ENCODE measurements at places on chromosomes 6 and 20. TPM values are rescaled to one million over a fixed set of nuclear protein-coding genes. Genes with fewer than 3 reads are reported as not detected.

DNA sequence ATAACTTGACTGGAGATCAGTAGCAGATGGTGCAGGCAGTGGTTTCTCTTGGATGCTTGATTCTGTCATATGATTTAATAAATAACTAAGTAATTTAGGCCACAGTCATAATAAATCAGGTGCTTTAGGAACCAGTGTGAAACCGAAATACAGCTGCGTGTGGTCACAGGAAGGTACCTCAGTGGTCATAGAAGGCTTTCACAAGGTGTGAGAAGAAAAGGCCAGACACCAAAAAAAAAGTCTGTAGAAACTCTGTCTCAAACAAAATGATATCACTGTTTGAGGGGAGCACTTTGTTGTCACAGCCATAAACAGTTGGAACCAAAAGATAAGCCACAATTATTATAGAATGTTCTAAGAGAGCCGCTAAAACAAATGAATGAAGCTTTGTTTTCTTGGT, 56.5 kb downstream of the ARMC2 start:
- H3K27me3 ChIP-seq: peaks cover 23% of the 10 kb centered on the region
- no peaks in the 10 kb centered on the region for H3K4me1 ChIP-seq
- no peak overlapping the region for H3K27ac ChIP-seq
- DNase-seq: no peak
- no peaks in the 10 kb centered on the region for H3K36me3 ChIP-seq

- no peaks in the 10 kb centered on the region for H3K36me3 ChIP-seq
- H3K4me3 ChIP-seq: no peak overlapping the region
- H3K27me3 ChIP-seq: peaks cover 8% of the 10 kb centered on the region
- H3K27ac ChIP-seq: no peak overlapping the region
- DNase-seq: no peak
Observed at GRCh38 chr6:89023591-89024441, 56.7 kb upstream of the PNRC1 start.

KCNK15 gene
- 0.38 TPM for total RNA-seq

DNA sequence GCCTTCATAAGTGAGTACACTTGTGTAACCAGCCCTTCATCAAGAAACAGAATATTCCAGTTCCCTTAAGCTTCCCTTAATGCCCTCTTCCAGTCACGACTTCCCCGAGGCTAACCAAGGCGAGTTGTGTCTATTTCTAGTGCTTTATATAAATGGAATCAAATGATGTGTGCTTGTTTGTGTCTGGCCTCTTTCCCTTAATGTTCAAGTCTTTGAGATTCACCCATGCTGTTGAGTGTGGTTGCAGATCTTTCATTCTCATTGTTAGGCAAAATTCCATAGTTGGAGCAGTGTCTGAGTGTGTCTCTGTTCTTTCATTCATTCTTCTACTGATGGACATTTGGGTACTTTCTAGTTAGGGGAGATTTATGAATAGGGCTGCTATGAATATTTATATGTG, 135.0 kb downstream of the CEBPB start:
- no peak for DNase-seq
- no peaks in the 10 kb centered on the region for H3K27me3 ChIP-seq
- no peak overlapping the region for H3K27ac ChIP-seq

DNA sequence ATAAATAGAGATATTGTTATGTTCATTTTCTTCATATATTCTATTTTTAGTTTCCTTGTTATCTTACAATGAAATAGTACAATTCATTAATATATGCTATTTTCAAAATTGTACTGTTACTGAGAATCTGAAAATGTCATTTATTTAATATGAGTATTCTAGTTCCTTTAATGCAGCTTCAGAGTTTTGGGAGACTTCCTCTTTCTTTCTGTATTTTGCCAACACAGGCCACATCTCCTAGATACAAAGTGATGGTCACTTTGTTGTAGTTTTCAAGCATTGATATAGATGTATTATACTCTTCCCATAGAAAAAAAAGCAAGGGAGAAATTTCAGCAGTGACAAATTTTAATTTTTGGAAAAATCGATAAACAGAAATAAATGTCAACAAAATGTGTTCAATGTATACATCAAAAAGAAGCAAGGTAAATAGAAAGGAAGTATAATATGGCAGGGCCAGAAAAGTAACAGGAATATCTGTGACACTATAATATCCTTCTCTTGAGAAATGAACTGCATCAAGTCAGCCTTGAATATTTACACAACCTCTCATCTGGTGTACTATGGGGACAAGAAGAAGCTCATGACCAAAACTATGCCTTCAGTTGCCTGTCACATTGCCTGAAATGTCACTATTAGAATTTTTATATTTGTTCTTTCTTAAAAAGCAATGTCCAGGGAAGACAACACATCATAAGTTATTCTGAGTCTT, 396.0 kb downstream of the TBC1D32 start:
- no peak overlapping the region for H3K4me3 ChIP-seq
- no peaks in the 10 kb centered on the region for H3K4me1 ChIP-seq
- no peaks in the 10 kb centered on the region for H3K36me3 ChIP-seq
- H3K27me3 ChIP-seq: no peaks in the 10 kb centered on the region
- DNase-seq: no peak

WFDC2 gene
- not detected for total RNA-seq

RUNX2 gene
- total RNA-seq: 0.98 TPM

DNA sequence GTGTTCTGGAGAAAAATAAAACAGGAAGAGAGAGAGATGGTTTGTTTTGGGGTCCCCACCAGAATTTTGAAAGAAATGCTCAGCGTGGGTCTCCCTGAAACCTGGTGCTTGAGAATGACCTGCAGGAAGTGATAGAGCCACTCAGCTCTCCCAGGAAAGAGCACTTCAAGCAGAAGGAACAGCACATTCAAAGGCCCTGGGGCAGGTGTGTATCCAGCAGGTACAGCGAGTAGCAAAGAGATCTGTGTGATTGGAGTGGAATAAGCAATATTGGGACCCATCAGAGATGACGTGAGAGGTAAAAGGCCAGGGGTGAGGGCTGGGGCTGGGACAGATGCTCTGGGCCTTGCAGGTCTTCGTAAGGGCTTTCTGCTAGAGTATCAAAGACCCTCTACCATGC, 89.5 kb upstream of the CCDC167 start:
- no peak overlapping the region for H3K4me3 ChIP-seq
- H3K4me1 ChIP-seq: no peaks in the 10 kb centered on the region
- H3K36me3 ChIP-seq: no peaks in the 10 kb centered on the region
- no peak overlapping the region for H3K27ac ChIP-seq

GRCh38 chr6:6703699-6704098, 115.2 kb downstream of the LY86 start:
- DNase-seq: no peak
- peaks cover 61% of the 10 kb centered on the region for H3K4me1 ChIP-seq
- H3K36me3 ChIP-seq: no peaks in the 10 kb centered on the region

GRCh38 chr6:9208966-9209365, 773.6 kb upstream of the SLC35B3 start:
- H3K27ac ChIP-seq: no peak overlapping the region
- H3K36me3 ChIP-seq: no peaks in the 10 kb centered on the region
- DNase-seq: no peak
- H3K27me3 ChIP-seq: no peaks in the 10 kb centered on the region

- peaks cover 94% of the 10 kb centered on the region for H3K36me3 ChIP-seq
- H3K27ac ChIP-seq: no peak overlapping the region
- H3K4me3 ChIP-seq: no peak overlapping the region
Observed at GRCh38 chr6:160088069-160088783, 33.4 kb upstream of the SLC22A1 start.

- DNase-seq: no peak
- no peak overlapping the region for H3K4me3 ChIP-seq
- no peak overlapping the region for H3K27ac ChIP-seq
- H3K4me1 ChIP-seq: no peaks in the 10 kb centered on the region
- peaks cover 22% of the 10 kb centered on the region for H3K27me3 ChIP-seq
Observed at GRCh38 chr6:87791029-87791428, 89.0 kb upstream of the AKIRIN2 start.

GSTA3 gene
- not detected for total RNA-seq

GRCh38 chr6:151413372-151414145, 22.2 kb upstream of the ZBTB2 start:
- H3K4me1 ChIP-seq: no peaks in the 10 kb centered on the region
- H3K36me3 ChIP-seq: peaks cover 74% of the 10 kb centered on the region
- H3K27ac ChIP-seq: no peak overlapping the region
- no peak for DNase-seq

EMILIN3 gene
- not detected for total RNA-seq

GRCh38 chr6:89680150-89680549, 41.6 kb upstream of the LYRM2 start:
- peaks cover 95% of the 10 kb centered on the region for H3K36me3 ChIP-seq
- no peak overlapping the region for H3K27ac ChIP-seq
- no peaks in the 10 kb centered on the region for H3K4me1 ChIP-seq
- no peaks in the 10 kb centered on the region for H3K27me3 ChIP-seq
- DNase-seq: no peak
- no peak overlapping the region for H3K4me3 ChIP-seq

GRCh38 chr20:24004471-24004870, 15.9 kb upstream of the GGTLC1 start:
- peaks cover 4% of the 10 kb centered on the region for H3K27me3 ChIP-seq
- DNase-seq: no peak
- no peak overlapping the region for H3K27ac ChIP-seq
- H3K4me3 ChIP-seq: no peak overlapping the region
- no peaks in the 10 kb centered on the region for H3K36me3 ChIP-seq

- DNase-seq: no peak
- H3K36me3 ChIP-seq: no peaks in the 10 kb centered on the region
- no peaks in the 10 kb centered on the region for H3K4me1 ChIP-seq
- no peak overlapping the region for H3K27ac ChIP-seq
Observed at GRCh38 chr6:128233531-128233930, 286.9 kb downstream of the PTPRK start.

CGA gene
- not detected for total RNA-seq

DNA sequence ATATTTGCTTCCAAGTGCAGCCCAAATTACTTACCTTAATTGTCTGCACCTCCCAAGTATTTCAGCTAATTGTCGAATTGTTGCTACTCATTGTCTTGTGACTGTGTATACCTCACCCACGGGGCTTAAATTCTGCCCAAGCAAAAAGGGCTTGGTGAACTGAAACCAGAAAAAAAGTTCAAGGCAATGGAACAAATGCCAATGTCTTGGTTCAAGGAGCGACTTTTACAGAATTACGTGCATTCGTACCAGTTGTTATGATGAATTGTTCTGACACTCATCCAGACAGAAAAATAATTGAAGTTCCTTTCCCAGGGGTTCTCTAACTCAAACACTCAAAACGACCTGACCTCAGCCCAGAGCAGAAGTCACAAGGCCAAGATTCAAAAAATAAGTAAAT, 13.9 kb upstream of the PXDC1 start:
- DNase-seq: no peak
- no peaks in the 10 kb centered on the region for H3K36me3 ChIP-seq
- H3K4me3 ChIP-seq: no peak overlapping the region
- H3K27me3 ChIP-seq: peaks cover 46% of the 10 kb centered on the region

DNA sequence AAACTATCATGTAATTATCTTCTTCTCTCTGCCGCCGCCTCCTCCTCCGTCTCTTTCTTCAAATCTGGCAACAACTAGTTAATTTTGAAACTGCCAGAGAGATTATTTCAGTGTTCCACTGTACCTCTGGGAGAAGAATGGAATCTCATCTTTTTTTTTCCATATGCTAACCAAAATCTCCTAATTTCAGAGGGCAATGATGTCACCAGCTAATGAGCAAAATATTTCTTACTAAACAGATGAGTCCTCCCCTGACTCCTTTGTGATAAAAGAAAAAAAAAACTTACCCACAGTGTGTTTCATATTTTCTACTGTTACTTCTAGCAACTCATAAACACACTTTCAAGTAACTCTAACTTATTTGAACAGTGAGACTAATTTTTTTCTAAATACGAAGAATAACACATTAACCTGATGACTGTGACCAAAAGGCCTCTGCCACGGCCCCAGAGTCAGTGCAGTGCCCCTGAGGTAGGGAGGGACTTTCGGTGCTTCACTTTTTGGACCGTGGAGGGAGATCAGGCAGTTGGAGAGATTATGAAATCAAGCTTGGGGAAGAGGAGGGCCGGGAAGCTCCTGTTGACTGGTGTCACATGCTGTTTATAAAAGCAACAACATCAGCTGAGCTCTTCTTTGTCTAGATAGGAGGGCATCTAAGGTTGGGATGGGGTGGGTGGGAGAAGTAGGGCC, 159.6 kb downstream of the SASH1 start:
- no peaks in the 10 kb centered on the region for H3K4me1 ChIP-seq
- no peak overlapping the region for H3K27ac ChIP-seq
- no peaks in the 10 kb centered on the region for H3K36me3 ChIP-seq
- no peak for DNase-seq
- H3K4me3 ChIP-seq: no peak overlapping the region

DNA sequence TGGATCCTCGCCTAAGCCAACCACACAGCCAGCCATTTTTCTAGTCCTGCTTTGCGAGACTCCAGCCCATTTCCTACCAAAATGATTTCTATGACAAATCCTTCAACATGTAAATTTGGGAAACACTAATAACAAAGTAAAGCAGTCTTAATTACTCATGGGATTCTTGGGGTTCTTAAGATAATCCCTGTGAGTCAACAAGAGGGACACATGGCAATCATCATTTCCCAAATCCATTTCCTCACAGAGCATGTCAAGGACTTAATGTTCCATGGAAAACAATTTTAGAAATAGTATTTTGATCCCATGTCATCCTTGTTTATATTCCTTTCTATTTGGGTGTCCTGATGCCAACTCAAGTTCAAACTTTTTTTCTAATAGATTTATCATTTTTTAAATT, 322.7 kb upstream of the NOX3 start:
- H3K36me3 ChIP-seq: no peaks in the 10 kb centered on the region
- H3K4me3 ChIP-seq: no peak overlapping the region
- DNase-seq: no peak
- H3K27ac ChIP-seq: no peak overlapping the region
- H3K4me1 ChIP-seq: no peaks in the 10 kb centered on the region

- H3K27ac ChIP-seq: no peak overlapping the region
- peaks cover 55% of the 10 kb centered on the region for H3K27me3 ChIP-seq
- DNase-seq: no peak
- no peaks in the 10 kb centered on the region for H3K36me3 ChIP-seq
- H3K4me3 ChIP-seq: no peak overlapping the region
Observed at GRCh38 chr6:149887343-149887742, 10.6 kb downstream of the RAET1E start.

GRCh38 chr6:162478192-162478671, 249.3 kb downstream of the PRKN start:
- no peak overlapping the region for H3K4me3 ChIP-seq
- H3K4me1 ChIP-seq: no peaks in the 10 kb centered on the region
- no peak for DNase-seq
- H3K27ac ChIP-seq: no peak overlapping the region
- H3K27me3 ChIP-seq: no peaks in the 10 kb centered on the region
- H3K36me3 ChIP-seq: no peaks in the 10 kb centered on the region

C6orf132 gene
- 0.22 TPM for total RNA-seq

TSBP1 gene
- total RNA-seq: not detected

DNA sequence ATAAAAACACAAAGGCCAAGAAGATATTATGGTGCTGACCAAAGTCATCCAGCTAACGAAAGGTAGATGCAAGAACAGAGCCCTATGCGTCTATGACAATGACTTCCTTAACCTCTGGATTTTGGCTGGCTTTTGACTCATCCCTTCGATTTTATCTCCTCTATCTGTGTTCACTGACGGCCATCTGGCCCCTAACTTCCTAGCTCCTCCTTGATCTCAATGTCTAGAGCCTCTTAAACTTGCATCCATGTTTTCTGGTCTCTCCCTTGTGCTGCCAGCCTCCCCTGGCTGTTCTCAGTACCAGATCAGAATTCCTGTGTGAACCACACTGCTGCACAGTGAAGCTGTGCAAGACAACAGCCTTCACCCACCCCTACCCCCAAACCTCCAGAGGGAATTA, 452.9 kb downstream of the UTRN start:
- no peak overlapping the region for H3K4me3 ChIP-seq
- no peak overlapping the region for H3K27ac ChIP-seq
- H3K4me1 ChIP-seq: no peaks in the 10 kb centered on the region
- DNase-seq: peak; percentile 12
- H3K27me3 ChIP-seq: no peaks in the 10 kb centered on the region
- no peaks in the 10 kb centered on the region for H3K36me3 ChIP-seq

RIPPLY2 gene
- total RNA-seq: not detected
